Stimulated activated CD4-positive, alpha-beta T cell treated with anti-CD3 and anti-CD28 coated beads, Interleukin-15, amount 100 ng/mL, for 24 hours (primary cell): ENCODE measurements at places on chromosomes 12 and 14.

- DNase-seq: no peak
Observed at GRCh38 chr12:124631681-124632256, 64.4 kb upstream of the NCOR2 start.

GRCh38 chr12:75482646-75483045 lies 2.1 kb downstream of the GLIPR1 start:
- DNase-seq: no peak

DNA sequence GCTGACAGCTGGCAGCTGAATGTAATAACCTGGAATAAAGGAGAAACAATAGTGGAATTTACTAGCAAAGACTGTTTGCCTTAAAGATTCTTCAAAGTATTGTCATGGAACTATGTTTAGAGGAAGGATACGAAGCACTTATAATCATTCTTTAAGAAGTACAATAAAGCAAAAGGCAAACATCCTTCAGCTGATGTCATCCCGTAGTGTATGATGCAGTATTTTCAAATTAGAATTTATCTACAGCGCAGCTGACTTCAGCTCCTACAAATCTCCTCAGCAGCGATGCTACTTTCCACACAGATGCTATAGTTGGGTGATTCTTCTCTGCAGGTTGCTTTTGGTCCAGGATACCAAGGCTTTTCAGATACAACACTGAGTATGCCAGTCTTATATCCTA lies 31.5 kb downstream of the CLEC1A start:
- no peak for DNase-seq

- DNase-seq: no peak
Observed at GRCh38 chr14:35482994-35483515, 50.9 kb upstream of the INSM2 start.

- no peak for DNase-seq
Observed at GRCh38 chr12:49707812-49708147, 575 bp upstream of the FMNL3 start.

DNA sequence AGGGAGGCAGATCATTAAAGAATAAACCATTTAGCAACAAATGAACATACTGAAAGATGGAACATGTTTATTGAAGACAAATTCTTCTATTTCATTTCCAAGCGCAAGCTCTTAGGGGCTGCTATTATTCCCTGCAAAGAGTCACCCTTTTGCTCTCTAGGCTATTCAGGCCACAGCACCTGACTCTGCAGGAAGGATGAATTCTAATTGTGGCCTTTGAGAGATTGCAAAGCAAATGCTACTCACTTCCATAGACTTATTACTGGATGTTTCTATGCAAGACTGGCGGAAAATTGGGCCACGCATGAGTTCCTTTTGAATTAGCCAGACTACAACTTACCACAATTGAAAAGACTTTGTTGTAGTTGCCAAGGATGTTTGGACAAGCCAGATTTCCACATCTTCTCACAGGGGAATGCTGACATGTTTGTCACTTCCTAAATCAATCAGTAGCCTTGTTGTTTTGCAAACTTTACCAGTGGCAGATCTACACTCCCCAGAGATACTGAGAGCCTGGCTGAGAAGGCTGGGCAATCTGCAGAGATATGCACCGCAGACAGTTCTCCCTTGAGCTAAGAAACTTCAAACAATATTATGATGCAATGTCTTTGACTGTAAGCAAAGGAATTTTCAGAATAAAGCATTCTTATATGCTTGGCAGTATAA lies 334.3 kb upstream of the SYT1 start:
- DNase-seq: no peak

DNA sequence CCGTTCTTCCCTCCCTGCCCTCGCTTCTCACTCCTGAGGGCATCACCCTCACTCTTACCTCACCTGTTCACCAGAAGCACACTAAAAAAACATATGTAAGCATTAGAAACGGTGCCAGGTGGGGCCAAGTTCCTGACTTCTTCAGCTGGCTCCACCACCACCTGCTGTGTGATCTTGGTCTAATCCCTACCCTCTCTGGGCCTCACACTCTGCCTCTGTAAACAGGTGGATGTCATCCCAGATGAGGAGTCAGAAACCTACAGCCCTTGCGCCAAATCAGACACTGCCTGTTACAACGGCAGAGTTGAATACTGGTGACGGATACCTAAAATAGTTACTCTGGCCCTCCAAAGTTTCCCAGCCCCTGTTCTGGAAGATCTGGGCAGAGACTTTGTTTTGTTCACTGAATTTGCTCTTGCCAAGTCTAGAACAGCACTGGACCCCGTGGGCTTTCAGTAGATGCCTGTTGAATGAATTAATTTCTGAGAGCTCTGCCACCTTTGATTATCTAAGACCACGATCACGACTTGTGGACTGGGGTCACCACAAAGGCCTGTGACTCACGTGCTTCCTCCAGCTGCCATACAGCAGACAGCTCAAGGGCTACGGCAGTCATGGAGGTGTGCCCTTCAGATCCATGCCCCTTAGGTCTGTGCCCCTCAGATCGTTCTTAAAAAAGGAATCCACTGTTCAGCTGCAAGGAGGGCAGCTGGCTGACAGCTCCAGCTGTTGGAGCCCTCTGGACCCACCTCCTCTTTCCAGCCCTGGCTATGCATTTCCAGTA lies 71.9 kb downstream of the GSC start:
- no peak for DNase-seq

DNA sequence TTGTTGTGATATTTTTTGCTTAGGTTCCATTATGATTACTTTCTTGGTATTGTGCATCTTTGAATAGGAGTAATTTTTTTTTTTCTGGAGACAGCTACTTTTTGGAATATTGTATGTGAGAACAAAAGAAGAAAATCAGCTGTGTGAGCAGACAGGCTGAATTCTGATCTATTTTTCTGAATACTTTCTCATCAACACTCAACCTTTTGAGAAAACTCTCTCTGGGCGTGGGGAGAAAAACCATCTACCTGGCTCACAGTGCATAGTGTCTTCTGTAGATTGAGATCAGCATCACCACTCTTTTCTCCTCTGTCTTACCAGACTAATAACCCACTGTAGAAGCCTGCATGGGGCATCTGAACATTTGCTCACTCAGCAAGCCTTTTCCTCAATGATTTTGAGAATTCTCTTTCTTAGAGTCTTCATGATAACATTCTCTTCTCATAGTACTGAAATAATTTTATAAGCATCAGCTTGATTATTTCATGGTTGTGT lies 3.3 kb downstream of the PIK3C2G start:
- no peak for DNase-seq

- no peak for DNase-seq
Observed at GRCh38 chr12:13230500-13230899, 34.0 kb downstream of the EMP1 start.

GRCh38 chr12:104964856-104965205 lies 6.7 kb upstream of the SLC41A2 start:
- no peak for DNase-seq

- DNase-seq: no peak
Observed at GRCh38 chr12:120241561-120242274, 23.8 kb downstream of the PXN start.
